ENCODE measurements at places on chromosomes 12 and 14. TPM values are rescaled to one million over a fixed set of nuclear protein-coding genes. Genes with fewer than 3 reads are reported as not detected.

GRCh38 chr14:69980457-69981425 lies 101.5 kb downstream of the SMOC1 start:
- no peak for DNase-seq

The VTI1B gene
- 48.5 TPM for total RNA-seq

- no peak for DNase-seq
These were observed 90.0 kb upstream of the TMEM263 start for GRCh38 chr12:106865683-106866082.

The ADAM21 gene
- 0.25 TPM for total RNA-seq

DNA sequence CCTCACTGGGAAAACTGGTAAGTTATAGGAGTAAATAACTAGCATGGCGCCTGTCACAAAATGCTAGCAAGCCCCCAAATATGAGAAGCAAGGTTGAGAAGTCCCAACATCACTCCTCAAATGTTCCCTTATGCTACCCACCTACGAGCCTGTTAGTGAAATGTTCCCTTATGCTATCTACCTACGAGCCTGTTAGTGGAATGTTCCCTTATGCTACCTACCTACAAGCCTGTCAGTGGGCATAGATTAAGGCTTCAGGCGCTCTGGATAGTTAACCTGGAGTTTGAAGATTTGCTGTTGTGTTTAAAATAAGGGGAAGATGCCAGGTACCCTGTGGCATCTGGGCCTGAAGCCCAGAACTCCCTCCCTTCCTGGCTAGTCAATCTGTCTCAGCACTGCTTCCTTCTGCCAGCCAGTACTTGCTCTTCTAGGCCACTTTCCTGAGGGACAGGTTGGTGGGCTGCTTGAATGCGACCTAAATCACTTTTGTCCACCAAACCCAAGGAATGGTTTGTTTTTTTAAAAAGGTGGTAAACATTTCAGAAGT lies 67.1 kb upstream of the SINHCAF start:
- DNase-seq, result no peak

The PPP1R1A gene
- total RNA-seq, result not detected

DNA sequence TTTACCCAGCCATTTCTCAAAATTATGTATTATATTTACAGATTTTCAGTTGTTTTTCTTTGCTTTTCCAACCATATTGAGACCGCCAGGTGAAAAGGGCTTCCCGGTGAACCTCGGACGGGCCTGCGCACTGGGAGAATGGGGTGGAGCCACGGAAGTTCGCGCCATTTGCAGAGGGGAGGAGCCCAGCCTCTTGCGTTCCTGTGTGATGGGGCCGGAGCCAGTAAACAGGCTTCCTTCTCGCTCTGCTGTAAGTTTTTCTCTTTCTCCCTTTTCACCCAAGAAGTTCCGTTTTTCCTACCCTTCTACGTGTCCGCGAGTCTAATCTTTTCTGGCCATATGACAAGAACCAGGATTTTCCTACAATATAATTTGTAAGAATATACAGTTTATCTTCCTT lies 1108.8 kb upstream of the SEL1L start:
- DNase-seq, result no peak

- DNase-seq, result no peak
These were observed 34.1 kb downstream of the CHST11 start for GRCh38 chr12:104490850-104491249.

DNA sequence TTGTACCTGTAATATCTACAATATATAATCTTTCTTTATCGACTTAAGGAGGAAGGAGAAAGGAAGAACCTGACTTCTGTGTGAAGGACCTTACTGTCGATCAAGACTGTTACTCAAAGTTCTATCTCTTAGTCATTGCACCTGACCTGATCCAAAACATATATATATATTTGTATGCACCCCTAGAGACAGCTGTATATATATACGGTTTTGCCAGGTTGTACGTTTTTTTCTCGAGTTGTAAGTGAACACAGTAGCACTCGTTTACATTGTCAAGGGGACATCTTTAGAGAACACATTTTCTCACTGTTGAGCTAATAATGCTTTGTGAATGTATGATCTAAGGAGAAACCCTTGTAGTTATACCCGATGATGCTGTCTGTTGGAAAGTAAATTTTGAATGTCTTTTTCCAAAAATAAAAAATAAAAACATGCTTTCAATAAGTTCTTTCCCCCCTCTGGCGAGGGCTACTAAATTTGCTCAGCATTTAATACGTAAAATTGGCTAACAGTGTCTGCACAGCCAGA lies 536 bp upstream of the SLC35E3 start:
- DNase-seq, result no peak

The SAMD15 gene
- 2.0 TPM for total RNA-seq

The B4GALNT3 gene
- total RNA-seq, result 0.09 TPM

DNA sequence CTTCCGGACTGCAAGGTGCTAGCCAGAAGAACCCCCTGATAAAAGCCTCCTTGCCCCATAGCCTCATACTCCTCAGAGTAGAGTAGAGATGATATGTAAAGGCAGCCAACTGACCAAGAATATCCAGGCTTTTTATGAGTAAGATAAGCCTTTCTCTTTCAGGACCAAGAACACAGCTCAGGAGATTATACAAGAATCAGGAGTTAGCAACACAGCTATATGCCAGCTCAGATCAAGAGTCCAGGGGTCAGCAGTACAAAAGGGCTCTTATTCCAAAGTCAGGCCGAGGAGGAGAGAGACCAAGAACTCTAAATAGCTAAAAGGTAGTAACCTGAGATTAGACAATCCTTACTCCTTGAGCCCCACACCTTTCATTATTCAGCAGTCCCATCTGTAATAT lies 135.3 kb downstream of the BTG1 start:
- DNase-seq, result no peak

- DNase-seq, result peak; percentile 7
These were observed 10.3 kb upstream of the KCNA1 start for GRCh38 chr12:4899364-4899763.

The CLEC1B gene
- total RNA-seq, result not detected

- DNase-seq, result no peak
These were observed 5.1 kb upstream of the CHD4 start for GRCh38 chr12:6612247-6612646.

The RPL10L gene
- total RNA-seq, result not detected

The R3HDM2 gene
- 22.3 TPM for total RNA-seq

DNA sequence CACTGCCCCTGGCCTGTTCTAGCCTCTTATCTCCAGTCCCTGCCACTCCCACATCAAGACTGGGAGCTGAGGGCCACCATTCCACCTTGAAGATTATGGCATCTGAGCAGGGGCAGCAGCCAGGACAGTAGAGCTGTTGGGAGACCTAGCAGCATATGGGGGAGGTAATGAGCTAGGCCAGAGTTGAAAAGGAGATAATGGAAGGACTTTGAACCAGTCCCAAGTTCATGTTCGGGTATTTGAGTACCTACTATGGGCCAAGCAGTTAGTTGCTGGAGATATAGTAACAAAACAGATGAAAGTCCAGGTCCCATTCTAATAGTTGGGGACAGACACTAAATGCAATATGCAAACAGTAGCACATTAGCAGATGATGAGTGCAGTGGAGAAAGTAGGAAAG lies 151.5 kb downstream of the PLXNC1 start:
- no peak for DNase-seq

The FNTB gene
- 19.3 TPM for total RNA-seq

DNA sequence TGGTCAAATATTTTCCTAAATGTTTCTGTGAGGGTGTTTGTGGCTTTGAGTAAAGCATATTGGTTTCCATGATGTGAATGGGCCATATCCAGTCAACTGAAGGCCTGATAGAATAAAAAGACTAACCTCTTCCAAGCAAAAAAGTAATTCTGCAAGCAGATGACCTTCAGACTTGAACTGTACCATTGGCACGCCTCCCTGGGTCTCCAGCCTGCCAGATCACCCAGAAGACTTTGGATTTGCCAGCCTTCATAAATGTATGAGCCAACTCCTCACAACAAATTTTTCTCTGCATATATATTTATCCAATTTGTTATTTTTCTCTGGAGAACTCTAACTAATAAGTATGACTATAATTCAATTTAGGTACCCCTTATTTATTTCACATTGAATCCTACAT lies 190.3 kb downstream of the KIF21A start:
- no peak for DNase-seq

The KRT8 gene
- total RNA-seq, result 5.4 TPM

The CLEC4A gene
- total RNA-seq, result 0.45 TPM

The LRRC43 gene
- 0.74 TPM for total RNA-seq

GRCh38 chr14:21974741-21975140 lies 301.1 kb upstream of the OR4E1 start:
- no peak for DNase-seq

DNA sequence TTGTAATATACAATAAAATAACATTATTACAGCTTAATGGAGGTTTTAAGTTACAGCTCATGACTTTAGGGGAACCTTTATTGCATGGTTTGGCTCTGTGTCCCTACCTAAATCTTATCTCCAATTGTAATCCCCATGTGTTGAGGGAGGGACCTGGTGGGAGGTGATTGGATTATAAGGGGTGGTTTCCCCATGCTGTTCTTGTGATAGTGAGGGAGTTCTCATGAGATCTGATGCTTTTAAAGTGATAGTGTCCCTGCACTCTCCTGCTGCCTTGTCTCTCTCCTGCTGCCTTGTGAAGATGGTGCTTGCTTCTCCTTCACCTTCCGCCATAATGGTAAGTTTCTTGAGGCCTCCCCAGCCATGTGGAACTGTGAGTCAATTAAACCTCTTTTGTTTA lies 132.1 kb upstream of the SYT1 start:
- no peak for DNase-seq

The GPR65 gene
- total RNA-seq, result not detected

DNA sequence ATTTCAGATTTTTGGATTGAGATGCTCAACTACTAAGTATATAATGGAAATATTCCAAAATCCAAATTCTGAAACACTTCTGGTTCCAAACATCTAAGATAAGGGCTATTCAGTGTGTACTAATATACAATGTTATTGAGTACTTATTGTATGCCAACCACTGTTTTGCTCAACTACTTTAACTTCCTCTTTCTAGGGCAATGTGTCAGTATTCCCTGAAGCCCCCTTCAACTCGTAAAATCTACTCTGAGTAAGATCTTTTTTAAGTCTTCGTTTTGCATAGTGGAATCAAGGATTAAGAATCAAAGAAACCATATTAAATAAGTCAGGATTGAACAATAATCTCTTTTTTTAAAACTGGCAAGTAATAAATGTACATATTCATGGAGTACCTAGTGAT lies 45.5 kb downstream of the SPATA7 start:
- no peak for DNase-seq

The RNF41 gene
- 75.0 TPM for total RNA-seq

DNA sequence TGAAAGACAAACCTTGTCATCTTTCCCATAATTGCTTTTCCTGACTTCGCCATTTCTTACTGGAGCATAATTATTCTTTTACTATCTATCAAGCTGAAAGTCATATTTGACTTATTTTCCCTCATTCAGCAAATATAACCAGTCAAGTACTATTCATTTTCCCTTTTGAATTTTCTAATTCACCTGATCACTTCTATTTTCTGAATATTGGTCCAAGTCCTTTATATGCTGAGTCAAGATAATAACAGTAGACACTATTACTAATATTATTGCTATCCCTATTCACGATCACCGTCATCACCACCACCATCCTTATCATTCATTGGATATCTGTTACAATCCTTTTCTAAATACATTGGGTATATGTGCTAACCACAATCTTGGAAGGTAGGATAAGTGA lies 728.0 kb downstream of the NOVA1 start:
- DNase-seq, result no peak

- no peak for DNase-seq
These were observed 76.3 kb downstream of the GRIP1 start for GRCh38 chr12:66602483-66603143.

DNA sequence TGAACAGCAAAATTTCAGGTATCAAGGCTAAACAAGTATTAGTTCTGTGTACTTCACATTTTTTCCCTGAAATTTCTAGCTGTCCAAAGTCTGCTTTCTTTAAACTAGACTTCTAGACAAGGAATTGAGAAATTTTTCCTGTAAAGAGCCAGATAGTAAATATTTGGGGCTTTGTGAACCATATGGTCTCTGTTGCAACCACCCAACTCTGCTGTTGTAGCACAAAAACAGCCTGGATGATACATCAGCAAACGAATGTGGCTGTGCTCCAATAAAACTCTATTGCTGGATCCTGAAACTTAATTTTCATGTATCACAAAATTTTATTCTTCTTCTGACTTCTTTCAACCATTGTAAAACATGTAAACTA lies 96.0 kb upstream of the SLC38A4 start:
- peak; percentile 79 for DNase-seq

GRCh38 chr14:79852950-79853744 lies 358.2 kb downstream of the DIO2 start:
- no peak for DNase-seq

The TMTC2 gene
- total RNA-seq, result 83.6 TPM

DNA sequence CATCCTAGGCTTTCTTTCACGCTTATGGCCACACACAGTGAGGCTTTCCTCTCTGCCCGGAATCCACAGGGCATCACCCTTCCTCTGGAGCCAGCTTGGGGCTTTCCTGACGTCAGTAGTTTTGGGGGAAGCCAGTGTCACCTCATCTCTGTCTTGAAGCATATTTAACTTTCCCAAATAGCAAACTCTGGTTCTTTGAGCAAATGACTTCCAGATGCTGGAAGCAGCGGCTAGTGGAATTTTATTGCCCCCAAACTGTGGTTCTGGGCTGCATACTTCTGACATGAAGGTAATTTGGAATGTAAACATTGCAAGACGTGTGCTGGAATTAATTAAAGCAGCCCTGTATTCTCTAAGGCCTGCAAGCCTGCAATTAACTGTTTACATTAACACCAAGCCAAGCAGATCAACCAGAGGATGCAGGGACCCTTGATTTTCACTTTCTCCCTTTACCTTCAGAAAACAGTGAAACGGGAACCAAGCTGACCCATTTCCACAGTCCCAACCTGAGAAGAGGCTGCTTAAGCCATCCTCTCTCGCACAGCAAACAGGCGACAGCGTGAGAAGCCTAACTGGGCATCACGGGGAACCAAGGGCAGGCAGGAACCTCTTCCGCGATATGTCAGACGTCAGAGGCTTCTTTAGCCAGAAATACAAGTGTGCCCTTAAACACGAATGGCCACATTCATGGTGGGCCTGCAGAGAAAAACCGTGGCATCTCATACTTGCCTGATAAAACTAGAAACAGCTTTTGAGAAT lies 258.4 kb downstream of the CACNA1C start:
- DNase-seq, result peak; percentile 88

DNA sequence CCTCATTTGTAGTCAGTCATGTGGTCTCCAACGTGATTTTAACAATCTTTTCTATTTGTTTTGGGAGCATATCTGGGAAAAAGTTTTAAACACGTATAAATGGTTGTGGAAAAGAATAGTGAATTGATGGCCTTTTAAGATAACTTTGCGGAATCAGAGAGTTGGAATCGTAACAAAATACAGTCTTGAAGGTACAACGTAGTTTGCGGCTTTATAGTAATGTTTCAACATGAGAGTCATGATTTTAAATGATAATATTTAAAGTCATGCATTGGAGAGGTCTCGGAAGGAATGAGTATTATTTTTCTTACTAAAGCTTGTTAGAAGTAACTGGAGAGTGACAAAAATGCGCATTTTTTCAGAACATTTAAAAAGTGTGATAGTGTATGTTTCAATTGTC lies 1.6 kb downstream of the AEBP2 start:
- peak; percentile 44 for DNase-seq

The SYCP3 gene
- 0.18 TPM for total RNA-seq

The RNASE3 gene
- not detected for total RNA-seq
